ENCODE measurements at places on chromosomes 1 and 21.

GRCh38 chr1:15617173-15618076 lies at the start of gene DDI2:
TSS of gene DDI2 (plus strand) at chr1:15617458. CDS start at chr1:15617671, 213 bp downstream.
- DNase-seq = peak; percentile 65

DNA sequence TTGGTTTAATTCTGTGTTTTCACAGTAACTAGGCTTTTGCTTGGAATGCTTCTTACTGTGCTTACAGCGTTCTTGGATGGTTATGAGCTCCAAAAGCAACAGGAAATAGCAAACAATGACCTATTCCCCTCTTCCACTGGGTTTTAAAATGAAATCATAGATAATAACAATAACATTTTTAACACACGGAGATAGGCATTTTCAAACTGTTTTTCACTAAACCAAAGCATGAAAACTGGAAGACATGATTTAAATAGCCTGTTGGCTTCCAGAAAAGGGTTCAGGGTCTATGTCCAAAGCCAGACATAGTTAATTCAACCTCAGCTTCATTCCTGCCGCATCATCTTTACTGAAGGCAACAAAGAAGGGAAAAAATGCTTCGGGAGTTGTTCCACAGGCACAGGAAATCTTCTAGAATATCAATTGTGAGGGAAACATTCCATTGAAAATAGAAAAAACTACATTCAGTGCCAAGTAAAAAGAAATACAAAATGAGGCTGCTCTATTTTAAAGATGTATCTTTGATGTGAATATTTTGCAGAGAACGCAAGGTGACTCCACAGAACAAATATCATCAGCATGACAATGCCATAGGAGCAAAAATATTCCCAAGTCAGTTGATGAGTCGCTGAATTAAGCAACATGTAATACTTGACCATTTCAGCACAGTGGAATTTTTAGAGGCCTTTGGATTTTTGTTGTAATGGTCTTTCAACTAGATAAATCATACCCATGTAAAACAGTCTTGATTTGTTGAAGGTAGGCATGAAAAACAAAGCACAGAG lies 80.7 kb downstream of the NID1 start:
- DNase-seq = no peak

DNA sequence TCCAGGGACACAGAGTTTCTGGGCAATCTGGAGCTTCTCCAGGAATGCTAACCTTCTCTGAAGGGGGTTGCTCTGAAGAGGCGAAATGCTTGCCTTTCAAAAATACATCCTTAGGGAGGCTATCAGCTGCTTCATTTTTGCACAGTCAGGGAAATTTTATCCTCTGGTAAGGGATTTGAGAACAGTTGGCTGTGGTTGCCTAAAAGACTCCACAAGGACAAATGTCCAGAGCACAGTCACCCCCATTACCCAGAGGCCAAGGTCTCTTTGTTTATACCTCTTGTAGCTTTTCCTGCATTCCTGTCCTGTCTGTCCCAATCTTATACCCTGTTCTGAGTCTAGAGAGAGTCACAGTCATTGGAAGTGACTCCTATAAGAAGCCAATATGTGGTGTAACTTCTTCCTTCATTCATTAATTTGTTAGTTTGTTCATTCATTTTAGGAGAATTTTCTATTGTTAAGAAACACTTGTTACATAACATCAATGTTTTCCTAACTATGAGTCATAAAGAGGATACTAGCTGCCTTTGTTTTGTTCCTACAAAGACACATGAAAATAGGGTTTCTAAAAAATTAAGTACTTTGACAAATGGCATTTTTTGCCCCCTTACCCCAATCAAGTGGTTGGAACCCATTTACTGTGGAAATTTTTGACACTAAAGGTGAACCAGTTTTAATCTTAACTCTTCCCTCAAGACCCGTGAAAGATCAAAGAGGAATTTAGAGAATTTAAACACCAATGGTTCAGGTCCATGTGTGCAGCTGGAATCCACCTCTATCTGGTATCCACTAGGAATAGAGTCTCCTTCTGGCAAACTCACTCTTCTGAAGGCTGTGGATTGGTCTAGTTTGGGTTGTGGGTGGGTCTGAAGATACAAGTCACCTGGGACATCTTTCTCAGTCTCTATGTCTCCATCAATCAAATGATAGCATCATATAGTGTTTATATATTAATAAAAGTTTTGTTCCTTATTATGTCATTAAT lies 47.1 kb downstream of the GPR88 start:
- no peak for DNase-seq

DNA sequence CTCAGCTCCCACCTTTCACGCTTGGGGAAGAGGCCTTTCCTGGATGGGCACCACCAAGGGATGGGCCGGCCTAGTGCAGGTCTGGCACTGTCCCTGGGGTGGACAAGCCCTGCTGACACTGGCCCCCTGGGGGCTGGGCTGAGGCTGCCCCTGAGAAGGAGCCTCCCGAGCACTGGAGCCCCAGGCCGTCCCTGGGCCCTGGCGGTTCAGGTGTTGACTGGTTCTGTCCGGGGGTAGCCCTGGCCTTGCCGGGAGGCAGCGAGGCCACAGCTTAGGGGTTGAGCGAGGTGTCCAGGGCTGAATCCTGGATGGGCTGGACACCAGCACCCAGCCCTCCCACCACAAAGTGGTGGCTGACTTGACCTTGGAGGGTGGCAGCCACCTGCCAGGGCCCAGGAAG lies 49.7 kb upstream of the ACTRT2 start:
- no peak for DNase-seq

DNA sequence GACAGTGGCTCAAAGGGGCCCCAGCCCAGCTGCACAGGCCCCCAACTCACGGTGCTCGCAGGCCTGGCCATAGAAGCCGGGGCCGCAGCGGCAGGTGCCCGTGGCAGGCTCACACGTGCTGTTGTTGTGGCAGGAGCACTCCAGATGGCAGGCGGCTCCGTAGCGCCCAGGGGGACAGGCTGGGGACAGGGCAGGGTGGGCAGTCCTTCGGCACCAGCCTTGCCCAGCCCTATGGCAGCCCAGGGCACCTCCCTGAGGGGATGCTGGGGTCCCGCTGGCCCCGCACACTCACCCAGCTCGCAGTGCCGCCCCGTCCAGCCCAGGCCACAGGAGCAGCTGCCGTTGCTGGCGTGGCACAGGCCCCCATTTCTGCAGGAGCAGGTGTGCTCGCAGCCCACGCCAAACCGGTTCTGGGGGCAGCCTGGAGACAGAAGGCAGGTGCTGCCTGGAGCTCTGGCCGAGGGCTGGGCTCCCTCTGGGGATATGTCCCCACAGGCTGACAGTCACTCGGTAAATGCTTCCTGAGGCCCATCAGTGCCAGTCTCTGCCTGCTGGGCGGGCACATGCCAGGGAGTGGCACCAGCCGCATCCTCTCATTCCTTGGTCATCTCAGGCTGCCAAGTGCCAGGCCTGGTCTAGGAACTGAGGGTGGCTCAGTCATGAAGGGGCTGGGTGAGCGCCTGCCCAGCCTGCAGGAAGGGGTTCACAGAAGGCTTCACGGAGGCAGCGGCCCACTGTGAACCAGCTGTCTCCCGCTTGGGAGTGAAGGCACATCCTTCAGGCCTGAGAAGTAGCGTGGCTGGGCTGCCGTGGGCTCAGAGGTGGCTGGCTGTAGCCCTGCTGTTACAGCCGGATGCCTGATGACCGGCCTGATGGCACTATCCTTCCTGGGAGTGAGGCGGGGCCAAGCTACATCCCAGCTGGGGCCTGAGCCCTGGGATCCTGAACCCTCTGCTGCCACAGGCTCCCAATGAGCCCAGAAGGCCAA lies 40.1 kb downstream of the ARHGEF16 start:
- no peak for DNase-seq

DNA sequence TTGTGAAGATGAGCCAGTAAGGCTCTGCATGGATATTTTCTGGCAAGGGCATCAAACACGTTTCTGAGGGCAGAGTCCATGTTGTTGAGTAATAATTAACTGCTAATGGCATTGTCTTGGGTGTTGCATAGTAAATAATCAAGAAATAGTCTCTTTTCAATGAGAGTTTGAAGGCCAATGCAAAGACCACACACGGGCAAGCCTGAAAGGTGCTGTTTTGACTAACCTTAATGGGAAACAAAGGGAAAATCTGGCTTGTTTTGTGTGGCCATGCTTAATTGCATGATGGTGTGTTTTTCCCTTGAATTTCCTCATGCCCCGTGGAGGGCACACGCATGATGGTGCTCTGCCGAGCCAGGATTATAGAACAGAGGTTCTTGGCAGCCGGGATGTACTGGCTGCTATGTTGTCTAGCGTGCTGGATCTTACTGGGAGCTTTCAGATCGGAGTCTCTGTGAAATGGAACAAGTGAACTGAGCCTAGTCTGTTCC lies 127.6 kb downstream of the NOS1AP start:
- no peak for DNase-seq

DNA sequence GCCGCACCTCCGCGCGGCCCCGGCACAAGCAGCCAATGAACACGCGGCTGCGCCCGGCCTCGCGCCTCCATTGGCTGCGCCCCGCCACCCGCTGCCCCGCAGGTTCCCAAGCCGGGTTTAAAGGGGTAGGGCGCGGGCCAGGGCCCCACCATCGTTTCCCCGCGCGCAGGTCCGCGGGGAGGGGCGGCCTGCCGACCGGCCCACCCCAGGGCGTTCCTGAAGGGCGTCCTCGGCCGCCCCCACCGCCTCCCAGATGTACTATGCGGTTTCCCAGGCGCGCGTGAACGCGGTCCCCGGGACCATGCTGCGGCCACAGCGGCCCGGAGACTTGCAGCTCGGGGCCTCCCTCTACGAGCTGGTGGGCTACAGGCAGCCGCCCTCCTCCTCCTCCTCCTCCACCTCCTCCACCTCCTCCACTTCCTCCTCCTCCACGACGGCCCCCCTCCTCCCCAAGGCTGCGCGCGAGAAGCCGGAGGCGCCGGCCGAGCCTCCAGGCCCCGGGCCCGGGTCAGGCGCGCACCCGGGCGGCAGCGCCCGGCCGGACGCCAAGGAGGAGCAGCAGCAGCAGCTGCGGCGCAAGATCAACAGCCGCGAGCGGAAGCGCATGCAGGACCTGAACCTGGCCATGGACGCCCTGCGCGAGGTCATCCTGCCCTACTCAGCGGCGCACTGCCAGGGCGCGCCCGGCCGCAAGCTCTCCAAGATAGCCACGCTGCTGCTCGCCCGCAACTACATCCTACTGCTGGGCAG lies at the start of gene OLIG1:
Gene OLIG1, plus strand, starts transcription at position 148 of the 750 bp plus-strand sequence. Its CDS starts 106 bp downstream, at position 254.
- DNase-seq = no peak

DNA sequence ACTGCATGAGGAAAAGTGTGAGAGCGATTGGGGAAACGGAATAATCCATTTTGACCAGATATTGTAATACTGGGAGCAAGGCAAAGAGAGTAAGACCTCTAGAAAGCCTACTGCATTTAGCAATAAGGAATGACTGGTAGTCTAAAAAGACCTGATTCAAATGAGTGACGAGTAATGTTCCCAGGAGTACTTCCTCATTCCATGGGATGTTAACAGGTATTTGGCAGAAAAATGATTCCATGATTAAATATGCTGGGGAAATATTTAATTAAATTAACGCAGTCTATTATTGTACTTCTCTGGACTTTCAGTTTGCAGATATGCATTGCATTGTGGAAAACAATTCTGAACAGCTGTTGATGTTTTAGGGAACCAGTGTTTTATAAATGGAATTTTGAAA lies 105.5 kb downstream of the RPE65 start:
- DNase-seq = no peak

DNA sequence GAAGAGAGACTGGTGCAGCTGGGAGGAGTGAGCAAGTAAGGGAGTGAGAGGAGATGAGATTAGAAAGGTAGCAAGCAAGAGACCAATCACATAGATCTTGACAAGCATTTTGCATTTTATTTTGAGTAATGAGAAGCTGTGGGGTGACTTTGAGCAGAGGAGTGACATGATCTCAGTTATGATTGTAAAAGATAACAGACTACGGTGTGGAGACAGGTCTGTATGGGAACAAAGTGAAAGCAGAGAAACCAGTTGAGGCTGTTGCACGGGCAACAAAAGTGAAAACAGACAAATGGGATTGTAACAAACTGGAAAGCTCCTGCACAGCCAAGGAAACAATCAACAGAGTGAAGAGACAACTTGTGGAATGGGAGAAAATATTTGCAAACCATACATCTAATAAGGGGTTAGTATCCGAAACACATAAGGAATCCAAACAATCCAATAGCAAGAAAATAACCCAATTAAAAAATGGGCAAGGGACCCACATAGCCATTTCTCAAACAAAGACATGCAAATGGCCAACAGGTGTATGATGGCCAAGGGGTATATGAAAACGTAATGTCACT lies 68.4 kb downstream of the SNRPE start:
- no peak for DNase-seq

DNA sequence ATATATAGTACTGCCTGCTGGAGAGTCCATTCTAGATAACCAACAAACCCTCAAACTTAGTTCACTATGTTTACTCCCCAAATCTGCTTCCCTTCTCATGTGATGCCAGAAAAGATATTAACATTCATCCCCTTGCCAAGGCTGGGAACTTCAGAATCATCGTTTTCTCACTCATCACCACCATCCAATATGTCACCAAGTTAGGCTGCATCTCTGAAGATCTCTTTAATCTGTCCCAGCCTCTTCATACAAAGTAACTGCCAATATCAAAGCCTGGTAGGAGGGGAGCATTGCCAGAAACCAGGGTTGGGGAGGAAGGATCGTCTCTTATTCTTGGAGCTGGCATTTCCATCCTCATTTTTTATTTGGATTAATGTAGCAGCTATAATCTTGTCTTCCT lies 71.6 kb downstream of the XCL2 start:
- no peak for DNase-seq

DNA sequence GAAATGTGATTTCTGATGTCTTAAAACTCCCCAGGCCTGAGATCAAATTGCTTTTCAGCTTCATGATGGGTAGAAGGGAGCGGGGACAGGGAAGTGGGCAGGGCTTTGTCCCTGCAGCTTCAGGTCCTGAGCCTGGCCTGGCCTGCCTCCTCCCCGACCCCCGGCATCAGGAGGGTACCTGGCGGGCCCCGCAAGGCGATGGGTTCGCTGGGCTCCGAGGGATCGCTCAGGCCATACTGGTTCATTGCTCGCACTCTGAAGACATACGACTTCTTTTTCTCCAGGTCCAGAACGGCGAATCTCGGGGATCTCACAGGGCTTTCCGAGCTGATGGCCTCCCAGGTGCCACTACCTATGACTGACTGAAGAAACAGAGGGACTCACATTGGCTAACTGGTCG lies 25.5 kb downstream of the MYOM3 start:
- no peak for DNase-seq

- no peak for DNase-seq
Measured at GRCh38 chr1:175338387-175339135, 146.0 kb upstream of the KIAA0040 start.

GRCh38 chr1:177871613-177872307 lies 98.1 kb downstream of the SEC16B start:
- no peak for DNase-seq

GRCh38 chr1:212489284-212489859 lies 56.7 kb downstream of the NENF start:
- no peak for DNase-seq

GRCh38 chr21:34544032-34544496 lies 32.1 kb upstream of the KCNE1 start:
- peak; percentile 26 for DNase-seq

- DNase-seq = no peak
Measured at GRCh38 chr1:2378441-2378851, 12.9 kb downstream of the MORN1 start.

GRCh38 chr1:10727751-10728232 lies 68.7 kb downstream of the CASZ1 start:
- no peak for DNase-seq

GRCh38 chr1:246309247-246309884 lies 197.7 kb downstream of the SMYD3 start:
- DNase-seq = no peak
